NCI-H2081 treated with DMSO at 0.1 percent for 48 hours (cell line): ENCODE measurements at places on chromosomes 12 and 14.

- DNase-seq, result no peak
Observed at GRCh38 chr12:41162461-41162860, 25.7 kb upstream of the PDZRN4 start.

DNA sequence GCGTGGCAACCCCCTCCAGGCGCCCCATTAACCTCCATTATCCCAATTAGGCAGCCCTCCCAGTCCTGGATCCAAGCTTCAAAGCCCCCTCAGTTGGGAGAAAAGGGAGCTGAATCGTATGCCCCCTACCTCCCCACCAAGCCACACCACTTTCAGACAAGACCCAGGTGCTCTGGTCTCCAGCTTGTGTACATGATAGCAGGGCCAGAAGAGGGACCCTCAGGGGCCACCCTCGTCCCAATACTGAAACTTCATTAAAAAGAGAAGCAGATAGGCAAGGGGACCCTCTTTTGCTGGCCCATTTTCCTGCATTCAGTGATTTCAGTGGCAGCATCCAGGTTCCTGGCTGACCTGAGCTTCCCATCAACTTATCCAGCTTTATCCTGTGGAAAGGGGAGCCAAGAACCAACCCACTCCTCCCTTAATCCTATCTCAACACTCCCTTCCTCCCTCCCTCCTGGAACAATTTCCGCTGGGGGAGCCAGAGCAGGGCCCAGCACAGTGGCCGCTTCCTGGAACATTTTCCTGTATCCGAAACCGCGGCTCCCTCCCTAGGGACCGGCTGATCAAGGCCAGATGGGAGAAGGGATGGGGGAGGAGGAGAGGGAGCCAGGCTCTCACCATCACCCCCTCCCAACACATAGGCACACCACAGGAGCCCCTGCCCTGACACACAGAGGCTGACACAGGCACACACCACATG lies 9.5 kb upstream of the SP7 start:
- no peak for DNase-seq

DNA sequence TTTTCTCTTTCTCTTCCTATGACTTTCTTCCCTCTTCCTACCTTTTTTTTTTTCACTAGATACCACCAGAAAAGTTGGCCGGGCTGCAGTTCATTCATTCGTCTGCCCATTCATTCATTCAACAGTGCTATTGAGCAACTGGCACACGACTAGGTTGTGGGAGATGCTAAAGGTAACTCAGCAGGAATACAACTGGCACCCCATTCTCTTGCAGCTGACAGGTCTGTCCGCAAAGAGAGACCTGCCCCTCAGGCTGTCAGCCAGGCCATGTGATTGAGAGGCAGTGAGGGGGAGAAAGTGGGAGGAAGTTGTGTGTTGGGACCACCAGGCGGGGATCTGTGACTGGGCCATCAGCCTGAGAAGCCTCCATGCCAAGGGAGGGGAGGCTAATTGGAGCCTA lies 105.2 kb downstream of the TSPAN9 start:
- no peak for DNase-seq

DNA sequence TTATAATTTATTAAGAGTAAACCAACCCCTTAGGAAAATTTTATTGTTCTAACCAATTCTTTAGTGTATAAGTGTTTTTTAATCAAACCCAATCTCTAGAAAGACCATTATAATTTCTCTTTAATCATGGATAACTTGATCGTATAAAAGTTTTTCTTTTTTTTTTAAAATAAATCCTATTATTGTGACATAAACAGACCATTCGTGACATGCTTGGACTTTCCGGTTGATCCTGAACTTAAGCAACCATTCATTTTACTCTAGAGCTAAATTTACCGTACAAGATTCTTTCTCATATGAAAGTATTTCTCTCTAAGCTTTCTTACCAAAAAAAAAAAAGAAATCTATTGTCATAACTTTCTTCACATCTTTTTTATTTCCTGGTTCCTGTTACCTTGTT lies 32.6 kb upstream of the SLC38A4 start:
- DNase-seq, result no peak

DNA sequence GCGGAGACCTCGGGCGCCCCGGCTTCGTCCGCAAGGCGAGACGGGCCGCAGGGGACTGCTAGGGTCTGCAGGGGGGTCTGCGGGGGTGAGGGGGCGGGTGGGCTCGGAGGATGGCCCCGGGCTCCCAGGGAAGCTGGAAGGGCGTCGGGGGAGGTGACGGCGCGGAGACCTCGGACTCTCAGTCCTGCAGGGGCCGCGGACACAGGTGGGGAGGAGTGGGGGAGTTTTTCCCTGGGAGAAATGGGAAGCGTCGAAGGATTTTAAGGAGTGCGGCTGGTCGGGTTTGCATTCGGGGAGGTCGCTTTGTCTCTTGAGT lies 25.9 kb downstream of the ZBTB42 start:
- no peak for DNase-seq

GRCh38 chr12:126627596-126627995 lies 1562.4 kb downstream of the AACS start:
- peak; percentile 84 for DNase-seq

- DNase-seq, result no peak
Observed at GRCh38 chr12:110699591-110700445, 10.9 kb upstream of the HVCN1 start.

- DNase-seq, result no peak
Observed at GRCh38 chr12:1184402-1184801, 193.4 kb downstream of the ERC1 start.
